Stimulated activated CD4-positive, alpha-beta T cell treated with anti-CD3 and anti-CD28 coated beads, TNF-alpha, amount 100 ng/mL, for 24 hours (primary cell): ENCODE measurements at places on chromosomes 7 and 10.
A peak's percentile ranks its signal among the peaks of the same experiment; 100 is the strongest.

DNA sequence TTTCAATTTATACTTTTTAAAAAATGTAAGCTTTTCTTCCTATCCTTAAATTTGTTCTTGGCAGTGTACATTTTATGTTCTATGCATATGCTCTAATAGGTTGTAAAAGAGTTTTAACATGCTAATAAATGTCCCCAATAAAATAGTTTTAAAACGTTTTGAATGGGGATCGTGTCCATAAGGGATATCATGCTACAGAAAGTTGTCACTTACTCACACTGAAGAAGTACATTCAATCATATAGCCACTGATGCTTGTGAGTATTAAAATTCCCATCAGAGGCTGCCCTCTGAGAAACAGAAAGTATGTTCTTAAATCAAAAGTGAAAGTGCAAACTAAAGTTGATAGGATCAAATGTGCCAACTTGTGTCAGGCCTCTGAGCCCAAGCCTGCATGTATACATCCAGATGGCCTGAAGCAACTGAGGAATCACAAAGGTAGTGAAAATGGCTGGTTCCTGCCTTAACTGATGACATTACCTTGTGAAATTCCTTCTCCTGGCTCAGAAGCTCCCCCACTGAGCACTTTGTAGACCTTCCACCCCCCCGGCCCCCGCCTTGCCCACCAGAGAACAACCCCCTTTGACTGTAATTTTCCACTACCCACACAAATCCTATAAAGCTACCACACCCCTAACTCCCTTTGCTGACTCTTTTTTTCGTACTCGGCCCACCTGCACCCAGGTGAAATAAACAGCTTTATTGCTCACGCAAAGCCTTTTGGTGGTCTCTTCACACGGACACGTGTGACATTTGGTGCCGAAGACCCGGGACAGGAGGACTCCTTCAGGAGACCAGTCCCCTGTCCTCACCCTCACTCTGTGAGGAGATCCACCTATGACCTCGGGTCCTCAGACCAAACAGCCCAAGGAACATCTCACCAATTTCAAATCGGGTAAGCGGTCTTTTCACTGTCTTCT is 877 bp upstream of the NOD1 start:
- peak; percentile 13 for DNase-seq

GRCh38 chr10:110426294-110427181 is 71.2 kb upstream of the DUSP5 start:
- DNase-seq, result no peak

DNA sequence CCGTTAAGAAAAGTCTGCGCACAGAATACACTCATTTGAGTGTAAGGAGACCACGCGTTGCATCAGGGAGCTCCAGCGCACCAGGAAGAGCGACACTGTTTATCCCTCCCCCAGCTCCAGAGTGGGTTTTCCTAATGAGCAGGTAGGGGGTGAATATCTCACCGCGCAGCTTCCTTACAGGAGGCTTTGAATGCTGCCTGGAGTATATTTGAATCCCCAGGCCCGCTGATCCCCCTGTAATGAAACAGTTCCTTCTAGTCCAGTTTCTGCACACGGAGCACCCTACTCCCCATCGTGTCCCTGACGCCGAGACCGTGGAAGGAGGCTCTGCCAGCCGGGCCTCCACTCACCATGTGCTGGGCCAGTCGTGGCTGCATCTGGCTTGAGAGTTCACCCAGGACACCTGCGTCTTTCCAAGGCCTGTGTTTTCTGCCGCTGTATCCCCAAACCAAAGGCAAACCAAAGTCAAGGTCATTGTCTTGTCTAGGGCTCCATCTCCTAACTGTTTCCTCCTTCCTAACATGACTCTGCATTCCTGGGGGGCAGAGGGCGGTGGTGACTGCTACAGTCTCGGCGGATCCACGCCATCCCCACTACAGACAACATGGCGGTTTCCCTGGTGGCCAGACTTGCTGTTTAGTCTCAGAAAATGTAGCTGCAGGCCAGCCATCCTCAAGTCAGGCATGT is 167.8 kb downstream of the USP6NL start:
- DNase-seq, result no peak

GRCh38 chr10:72173262-72173618 is 42.6 kb upstream of the ANAPC16 start:
- no peak for DNase-seq

GRCh38 chr10:73093922-73094850 is 2.5 kb downstream of the P4HA1 start:
- DNase-seq, result no peak

DNA sequence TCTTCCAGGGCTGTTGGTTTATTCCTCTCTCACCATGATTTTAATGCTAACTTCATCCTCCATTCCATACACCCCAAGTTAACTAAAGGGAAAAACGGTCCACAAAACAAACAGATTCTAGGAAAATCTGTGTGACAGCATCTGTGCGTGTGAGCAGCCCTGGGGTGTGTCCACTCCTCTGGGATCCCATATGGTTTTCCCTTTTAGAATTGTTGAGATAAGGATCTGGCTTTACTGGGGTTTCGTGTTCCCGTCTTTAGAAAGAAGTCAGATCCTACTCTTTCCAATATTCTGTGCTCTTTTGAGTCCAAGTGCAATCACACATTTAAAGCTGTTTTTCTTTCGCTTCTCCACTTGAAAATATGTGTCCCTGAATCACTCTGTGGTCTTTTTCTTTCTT is 257.1 kb downstream of the KLF6 start:
- no peak for DNase-seq

GRCh38 chr7:120931243-120931642 is 19.3 kb upstream of the ING3 start:
- DNase-seq, result no peak

DNA sequence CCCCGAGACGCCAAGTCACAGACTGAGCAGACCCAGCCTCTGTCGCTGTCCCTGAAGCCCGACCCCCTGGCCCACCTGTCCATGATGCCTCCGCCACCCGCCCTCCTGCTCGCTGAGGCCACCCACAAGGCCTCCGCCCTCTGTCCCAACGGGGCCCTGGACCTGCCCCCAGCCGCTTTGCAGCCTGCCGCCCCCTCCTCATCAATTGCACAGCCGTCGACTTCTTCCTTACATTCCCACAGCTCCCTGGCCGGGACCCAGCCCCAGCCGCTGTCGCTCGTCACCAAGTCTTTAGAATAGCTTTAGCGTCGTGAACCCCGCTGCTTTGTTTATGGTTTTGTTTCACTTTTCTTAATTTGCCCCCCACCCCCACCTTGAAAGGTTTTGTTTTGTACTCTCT is 215.6 kb downstream of the TCF7L2 start:
- DNase-seq, result no peak

GRCh38 chr10:96310321-96310669 is 6.1 kb downstream of the DNTT start:
- no peak for DNase-seq

- DNase-seq, result no peak
Measured at GRCh38 chr7:106855540-106856132, 9.4 kb upstream of the PIK3CG start.

- DNase-seq, result no peak
Measured at GRCh38 chr7:10734595-10734994, 239.1 kb upstream of the PHF14 start.

- DNase-seq, result no peak
Measured at GRCh38 chr10:97849687-97850402, at the start of gene GOLGA7B. Gene GOLGA7B (plus strand): TSS chr10:97849843. CDS start chr10:97850304, 461 bp downstream.

DNA sequence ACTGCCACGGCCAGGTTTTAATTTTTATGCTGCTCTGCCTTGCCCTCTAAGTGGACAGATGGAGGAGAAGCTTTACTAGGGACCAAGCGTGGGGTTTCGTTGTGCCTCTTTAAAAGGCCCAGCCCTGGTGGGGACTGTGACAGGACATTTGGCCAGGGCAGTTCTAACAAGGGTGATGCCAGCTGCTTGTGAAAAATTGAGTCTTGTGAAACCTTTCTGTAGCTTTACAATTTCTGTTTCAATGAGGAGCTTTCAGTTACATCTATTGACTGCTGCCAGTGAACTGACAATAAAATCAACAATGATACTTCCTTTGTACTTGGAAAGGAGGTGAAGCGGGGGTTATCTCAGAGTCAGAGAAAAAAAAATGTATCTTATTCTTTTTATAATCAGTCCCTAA is 233.1 kb upstream of the CSTF2T start:
- DNase-seq, result no peak

- DNase-seq, result no peak
Measured at GRCh38 chr10:71272056-71272771, 46.8 kb upstream of the SLC29A3 start.

GRCh38 chr7:150891740-150892139 is 39.4 kb downstream of the AOC1 start:
- DNase-seq, result no peak

- DNase-seq, result no peak
Measured at GRCh38 chr10:104262055-104262454, 6.9 kb upstream of the GSTO2 start.

DNA sequence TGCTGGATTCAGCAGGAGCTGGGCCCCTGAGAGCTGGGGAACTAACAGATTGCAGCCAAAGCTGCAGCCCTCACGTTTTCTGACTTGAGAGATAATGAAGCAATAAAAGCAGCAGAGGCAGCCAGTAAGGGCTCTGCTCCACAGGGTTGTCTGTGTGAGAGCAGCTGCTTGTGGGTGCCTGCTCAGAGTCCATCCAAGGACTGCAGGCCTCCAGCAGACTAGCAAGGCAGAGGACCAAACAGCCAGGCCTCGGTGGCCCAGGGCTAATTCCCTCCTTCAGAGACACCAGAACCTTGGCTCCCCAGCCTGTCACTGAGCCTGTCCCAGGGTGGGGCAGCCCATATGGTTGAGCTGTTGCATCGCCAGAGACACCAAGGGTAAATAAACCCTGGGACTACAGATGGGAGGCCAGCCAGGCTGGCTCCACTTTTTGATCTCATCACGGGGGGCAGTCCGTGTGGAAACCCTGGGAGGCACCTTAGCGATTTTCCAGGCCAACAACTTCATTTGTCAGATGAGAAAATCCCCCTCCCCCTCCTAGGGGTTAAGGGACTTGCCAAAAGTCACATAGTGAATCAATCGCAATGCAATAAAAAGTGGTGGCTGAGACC is 229.2 kb downstream of the WDR11 start:
- no peak for DNase-seq

- DNase-seq, result no peak
Measured at GRCh38 chr10:113716109-113716910, 35.2 kb upstream of the PLEKHS1 start.
